GM23338 (cell line): ENCODE measurements at places on chromosomes 1 and 21.
A peak's percentile ranks its signal among the peaks of the same experiment; 100 is the strongest.

GRCh38 chr1:197384471-197384870 lies 116.4 kb downstream of the CRB1 start:
- no peak for DNase-seq

DNA sequence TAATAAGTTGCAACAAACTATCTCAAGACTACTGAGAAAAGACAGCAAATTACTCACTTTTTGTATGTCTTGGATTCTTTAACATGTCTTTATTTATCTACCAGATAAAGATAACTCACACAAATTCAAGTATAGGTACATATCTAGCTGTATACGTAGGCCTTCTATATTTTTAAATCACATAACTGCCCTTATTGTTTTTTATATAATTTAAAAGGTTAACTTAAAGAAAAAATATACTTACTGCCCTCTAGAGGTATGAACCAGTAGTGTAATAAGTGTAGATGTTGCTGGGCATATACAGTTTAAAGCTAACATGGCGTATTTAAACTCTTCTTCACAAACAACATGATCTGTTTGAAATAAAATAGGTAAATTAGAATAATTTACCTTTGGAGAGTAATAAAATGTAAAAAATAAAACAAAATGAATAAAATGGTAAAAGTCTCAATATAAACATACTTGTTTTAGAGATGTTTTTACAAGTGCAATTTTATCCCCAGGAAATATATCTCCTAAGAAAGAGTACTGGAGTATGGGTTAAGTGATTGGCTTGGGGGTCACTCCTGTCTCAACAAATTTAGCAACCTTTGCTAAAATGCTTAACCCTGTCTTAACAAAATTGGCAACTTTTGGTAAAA lies 235.2 kb downstream of the KCNT2 start:
- DNase-seq, result peak; percentile 59

DNA sequence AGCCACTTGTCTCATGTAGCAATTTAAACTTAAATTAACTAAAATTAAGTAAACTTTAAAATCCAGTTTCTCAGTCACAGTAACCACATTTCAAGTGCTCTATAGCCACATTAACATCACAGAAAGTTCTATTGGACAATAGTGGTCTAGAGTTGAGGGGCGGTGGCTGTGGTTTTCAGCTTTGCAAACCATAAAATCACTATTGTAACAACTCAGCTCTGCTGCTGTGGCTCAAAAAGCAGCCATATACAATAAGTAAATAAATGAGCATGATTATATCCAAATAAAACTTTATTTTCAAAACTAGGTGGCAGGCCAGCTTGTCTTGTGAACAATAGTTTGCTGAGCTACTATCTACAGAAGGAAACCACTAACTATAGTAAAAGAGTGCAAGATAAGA lies 43.4 kb upstream of the C1orf53 start:
- no peak for DNase-seq

- DNase-seq, result peak; percentile 47
Observed at GRCh38 chr1:173448945-173449344, 28.2 kb upstream of the PRDX6 start.

DNA sequence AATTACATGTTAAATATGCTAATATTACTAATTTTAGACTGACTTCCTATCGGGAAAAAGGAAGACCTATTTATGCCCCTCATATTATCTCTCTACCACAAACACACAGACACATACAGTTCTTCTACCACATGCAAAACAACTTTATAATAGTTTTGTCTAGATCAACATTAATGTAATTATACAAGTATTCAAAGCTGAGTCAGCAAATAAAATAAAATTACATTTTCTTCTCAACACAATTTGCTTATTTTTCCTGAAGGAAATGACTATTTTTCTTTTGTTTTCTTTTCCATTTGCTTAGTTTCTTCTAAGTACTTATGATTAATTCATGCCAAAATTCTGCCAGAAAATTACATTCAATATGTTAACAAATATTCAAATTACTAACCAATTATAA lies 654.2 kb downstream of the AMY1C start:
- no peak for DNase-seq

GRCh38 chr1:92752719-92753118 lies 32.2 kb downstream of the EVI5 start:
- no peak for DNase-seq

GRCh38 chr1:200369131-200369530 lies 40.7 kb downstream of the ZNF281 start:
- DNase-seq, result no peak

- DNase-seq, result no peak
Observed at GRCh38 chr21:43467785-43468184, 40.9 kb upstream of the SIK1 start.

- no peak for DNase-seq
Observed at GRCh38 chr1:87880764-87881163, 552.1 kb downstream of the LMO4 start.

DNA sequence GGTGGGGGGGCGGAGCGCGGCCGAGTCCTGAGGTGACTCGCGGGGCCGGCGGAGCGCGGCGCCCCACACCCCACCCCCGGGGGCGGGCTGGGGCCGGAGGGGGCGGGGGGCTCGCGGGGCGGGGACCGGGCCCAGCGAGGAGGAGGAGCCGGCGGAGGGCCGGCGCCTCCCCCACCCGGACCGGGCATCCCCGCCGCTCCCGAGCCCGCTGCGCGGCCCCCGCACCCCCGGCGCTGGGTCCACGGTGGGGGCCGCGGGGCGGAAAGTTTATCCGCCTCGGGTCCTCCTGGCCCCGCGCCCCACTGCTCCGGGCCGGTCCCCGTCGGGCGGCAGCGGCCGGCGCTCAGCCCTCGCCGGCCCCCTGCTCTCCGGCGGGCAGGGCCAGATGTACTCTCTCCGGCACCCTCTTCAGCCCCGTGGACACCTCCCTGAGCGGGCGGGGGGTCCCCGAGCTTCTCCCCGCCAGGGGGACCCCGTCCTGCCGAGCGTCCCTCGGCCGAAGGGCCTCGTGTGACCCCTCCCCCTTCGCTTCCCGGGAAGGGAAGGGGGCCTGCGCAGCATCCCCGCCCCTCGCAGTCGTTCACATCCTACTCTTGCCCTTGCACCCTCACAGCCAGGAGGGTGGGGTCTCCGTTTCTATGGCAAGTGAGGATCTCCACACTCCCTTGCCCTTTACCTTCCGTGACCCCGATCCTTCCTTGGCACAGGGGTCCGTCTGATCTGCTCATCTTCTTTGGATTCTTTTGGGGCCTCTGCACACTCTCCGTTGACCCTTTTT lies 663 bp downstream of the CAMTA1 start:
- peak; percentile 74 for DNase-seq

DNA sequence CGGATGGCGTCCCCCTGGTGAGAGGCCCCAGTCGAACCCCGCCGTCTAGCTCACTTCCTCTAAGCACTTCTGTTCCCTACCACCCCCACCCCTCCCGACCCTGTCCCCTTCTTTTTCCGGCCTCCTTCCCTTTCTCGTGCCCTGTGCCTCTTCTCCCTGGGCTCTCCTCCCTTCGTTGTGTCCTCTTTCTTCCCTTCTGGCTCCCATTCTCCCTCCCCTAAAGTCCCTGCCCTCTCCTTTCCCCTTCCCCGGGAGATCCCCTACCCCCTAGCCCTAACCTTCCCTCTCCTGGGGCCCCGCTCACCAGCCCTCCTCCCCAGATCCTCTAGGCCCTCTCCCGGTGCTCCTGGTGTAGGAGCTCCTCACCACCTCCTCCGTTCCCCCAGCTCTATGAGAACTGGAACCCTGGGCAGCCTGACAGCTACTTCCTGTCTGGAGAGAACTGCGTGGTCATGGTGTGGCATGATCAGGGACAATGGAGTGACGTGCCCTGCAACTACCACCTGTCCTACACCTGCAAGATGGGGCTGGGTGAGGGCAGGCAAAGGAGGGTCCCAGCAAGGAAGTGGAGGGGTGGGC lies 15.9 kb downstream of the BCAN start:
- DNase-seq, result no peak

- DNase-seq, result no peak
Observed at GRCh38 chr1:147912553-147912952, 10.0 kb downstream of the GJA8 start.

DNA sequence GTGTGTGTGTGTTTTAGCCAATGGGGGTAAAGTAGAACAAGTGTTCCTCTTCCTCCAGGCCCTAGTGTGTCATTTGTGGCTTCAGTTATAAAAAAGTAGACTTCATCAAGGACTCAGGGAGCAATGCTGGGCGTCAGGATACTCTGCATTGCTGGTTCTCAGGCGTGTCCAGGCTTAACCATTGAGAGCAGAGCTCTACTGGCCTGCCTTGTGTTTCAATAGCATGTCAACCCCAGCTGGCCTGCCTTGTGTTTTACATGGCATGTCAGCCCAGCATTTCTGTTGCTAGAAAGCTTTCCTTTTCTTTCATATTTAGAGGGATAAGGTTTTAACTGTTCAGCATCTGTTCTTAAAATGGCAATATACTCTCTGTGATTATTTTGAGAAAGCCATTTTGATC lies 117.6 kb upstream of the TMPRSS15 start:
- no peak for DNase-seq

DNA sequence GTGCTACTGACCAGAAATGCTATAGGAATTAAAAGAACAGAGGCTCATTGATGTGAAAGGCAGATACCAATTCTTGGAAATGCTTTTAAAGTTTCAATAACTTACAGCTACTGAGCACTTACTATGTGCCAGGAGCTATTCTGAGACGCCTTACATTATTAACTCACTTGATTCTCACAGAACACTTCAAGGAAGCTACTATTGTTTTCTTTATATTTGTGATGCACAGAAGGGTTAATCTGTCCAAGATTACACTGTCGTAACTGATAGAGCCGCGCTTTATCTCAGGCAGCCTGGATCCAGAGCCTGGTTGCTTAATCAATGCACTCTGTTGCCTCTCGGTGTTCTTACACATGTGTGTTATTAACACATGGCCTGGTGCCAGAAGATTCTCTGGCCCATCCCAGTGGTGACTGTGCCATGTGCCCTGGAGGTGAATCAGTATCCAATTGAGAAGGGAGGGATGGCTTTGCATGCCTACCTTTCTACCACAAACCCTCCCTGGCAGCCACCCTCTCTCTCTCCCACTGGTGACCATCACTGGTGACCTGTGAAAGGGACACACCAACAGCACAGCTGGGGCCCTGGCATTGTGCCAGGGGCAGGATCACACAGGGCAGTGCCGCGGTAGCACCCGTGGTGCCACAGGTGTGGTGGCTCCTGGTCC lies 8.8 kb downstream of the FMO1 start:
- DNase-seq, result no peak

- no peak for DNase-seq
Observed at GRCh38 chr1:167305706-167306277, 85.1 kb downstream of the POU2F1 start.

DNA sequence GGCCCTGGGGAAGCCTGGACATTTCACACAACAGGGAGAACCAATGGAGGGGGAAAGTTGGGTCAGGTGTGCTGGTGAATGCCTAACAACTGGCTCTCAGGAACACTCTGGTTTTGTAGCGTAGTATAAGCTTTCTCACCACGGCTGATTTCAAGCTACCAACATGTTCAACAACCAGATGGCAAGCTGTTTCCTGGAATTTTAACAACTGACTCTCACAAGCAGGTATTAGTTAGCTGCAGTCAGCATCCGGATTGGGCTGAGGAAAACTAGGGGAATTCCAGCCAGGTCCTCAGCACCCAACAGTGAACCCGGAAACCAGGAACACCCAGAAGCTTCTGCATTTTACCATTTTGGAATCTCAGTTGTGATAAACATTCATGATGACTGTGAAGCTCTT lies 162.3 kb upstream of the CAMK1G start:
- DNase-seq, result no peak

DNA sequence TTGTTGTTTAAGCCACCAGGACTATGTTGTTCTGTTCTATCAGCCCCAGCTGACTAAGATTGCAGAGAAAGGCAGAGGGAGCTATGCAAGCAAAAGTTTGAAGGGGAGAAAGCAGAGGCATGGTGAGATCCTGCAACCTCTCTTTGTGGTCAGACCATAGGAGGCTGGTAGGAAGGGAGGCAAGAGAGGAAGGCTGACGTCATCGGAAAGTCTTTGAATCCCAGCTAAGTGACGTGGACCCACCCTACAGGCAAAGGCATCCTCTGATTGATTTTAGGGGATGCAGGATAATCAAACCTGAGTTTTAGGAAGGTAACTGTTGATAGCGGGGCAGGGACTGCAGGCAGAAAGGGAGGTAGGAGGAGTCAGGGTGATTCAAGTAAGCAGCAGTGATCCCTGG lies 23.3 kb upstream of the TNNI1 start:
- DNase-seq, result no peak

GRCh38 chr1:103492003-103492625 lies 33.4 kb upstream of the RNPC3 start:
- DNase-seq, result no peak

- peak; percentile 87 for DNase-seq
Observed at GRCh38 chr1:157992031-157992832, 1.2 kb upstream of the KIRREL1 start.

DNA sequence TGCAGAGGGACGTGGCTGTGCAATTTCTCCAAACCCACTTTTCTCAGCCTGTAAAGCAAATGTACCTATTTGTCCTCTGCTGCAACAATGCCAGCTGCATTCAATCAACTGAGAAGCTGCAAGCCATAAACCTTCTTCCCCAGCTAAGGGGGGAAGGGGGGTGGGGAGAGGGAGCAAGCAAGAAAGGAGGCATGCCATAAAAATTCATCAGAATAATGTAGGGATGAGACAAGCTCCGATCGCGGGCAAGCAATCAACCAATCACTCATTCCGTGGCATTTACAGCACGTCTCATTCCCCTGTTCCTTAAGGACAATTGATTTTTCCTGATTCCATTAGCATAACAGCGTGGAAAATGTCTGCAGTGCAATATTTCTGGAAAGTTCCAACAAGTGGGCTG lies 144.8 kb downstream of the DMRTA2 start:
- DNase-seq, result no peak

DNA sequence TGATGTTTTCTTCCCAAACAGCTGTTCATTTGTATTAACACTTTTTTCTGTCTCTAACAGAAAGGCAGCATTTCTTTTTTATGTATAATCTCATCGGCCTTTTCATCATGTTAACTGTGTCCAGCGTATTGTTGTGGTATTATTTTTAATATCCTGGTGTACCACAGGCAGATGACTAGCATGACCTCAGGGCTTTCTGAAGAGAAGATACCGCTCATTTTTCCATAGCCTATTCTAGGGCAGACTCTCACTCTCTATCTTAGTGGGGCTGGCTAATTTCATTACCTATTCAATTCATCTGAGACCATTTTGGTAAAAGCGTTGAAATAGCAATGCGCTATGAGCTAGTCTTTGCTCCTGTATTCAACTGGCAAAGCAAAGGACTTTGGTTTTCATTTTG lies 209.9 kb downstream of the SDCCAG8 start:
- no peak for DNase-seq

- peak; percentile 39 for DNase-seq
Observed at GRCh38 chr21:43858806-43859648, 6.0 kb upstream of the AGPAT3 start.

DNA sequence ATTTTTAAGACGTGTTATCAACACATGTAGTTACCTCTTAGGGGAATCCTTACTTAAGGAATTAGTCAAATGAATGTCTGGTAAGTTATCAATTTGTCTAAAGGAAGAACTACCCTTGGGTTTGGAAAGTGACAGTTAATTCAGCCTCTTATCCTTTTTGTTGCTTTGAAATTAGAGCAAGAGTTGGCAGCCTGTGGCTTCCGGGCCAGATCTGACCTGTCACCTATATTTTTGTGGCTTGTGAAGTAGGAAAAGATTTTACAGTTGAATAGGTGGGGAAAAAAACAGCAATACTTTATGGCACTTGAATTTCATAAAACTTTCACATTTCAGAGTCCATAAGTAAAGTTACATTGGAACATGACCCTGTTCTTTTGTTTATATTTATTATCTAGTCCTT lies 5.5 kb downstream of the MRPS6 start:
- no peak for DNase-seq
